ENCODE measurements at places on chromosomes 13 and 19.

GRCh38 chr13:30362869-30363268, 55.5 kb upstream of the KATNAL1 start:
- DNase-seq, result no peak

- DNase-seq, result peak; percentile 72
These were observed 11.3 kb downstream of the EPS8L1 start for GRCh38 chr19:55086730-55087541.

GRCh38 chr19:6873708-6874431, 13.5 kb upstream of the ADGRE1 start:
- DNase-seq, result no peak

- DNase-seq, result peak; percentile 41
These were observed 4.6 kb upstream of the SIGLEC10 start for GRCh38 chr19:51422053-51422448.

GRCh38 chr19:35267353-35267817, 1.4 kb upstream of the USF2 start:
- no peak for DNase-seq
